Pons (tissue), 1 donor: ENCODE measurements at places on chromosomes 12 and 14.
A peak's percentile ranks its signal among the peaks of the same experiment; 100 is the strongest.

DNA sequence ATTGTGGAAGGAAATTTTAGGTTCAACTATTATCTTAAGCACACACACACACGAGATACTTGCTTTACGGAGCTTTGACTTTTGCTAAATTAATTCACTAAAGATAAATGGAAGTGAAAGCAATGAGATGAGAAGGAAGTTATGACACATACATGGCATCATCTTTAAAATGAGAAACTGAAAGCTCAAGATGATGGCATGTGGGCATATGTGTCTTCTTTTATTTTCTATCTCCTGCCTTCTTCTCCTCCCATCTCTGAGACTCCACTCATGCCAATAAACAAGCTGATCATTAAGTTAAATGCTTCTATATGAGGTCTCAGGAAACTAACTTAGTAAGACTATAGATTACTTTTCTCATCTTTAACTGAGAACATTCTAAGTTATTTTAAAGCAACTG is 216.7 kb downstream of the MED13L start:
- DNase-seq: no peak

GRCh38 chr12:79769189-79769859 is 78.6 kb upstream of the PAWR start:
- DNase-seq: no peak

DNA sequence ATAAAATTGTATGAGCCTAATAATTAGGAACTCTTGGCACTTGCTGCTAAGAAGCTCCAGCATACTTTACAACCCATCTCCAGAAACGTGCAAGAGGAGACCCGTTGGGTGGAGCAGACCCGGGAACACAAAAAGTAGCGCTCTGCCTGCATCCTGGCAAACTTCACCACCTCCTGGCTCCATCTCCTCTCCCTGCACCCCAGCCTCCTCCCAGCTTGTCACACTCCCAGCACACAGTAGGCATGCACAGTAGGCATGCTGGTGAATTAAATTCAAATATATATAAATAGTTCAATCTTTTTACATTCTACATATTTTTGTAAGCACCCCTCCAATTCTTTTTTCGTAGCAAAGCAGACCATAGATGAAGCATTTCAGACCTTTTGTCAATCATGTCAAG is 1.2 kb downstream of the VSIG10 start:
- no peak for DNase-seq

DNA sequence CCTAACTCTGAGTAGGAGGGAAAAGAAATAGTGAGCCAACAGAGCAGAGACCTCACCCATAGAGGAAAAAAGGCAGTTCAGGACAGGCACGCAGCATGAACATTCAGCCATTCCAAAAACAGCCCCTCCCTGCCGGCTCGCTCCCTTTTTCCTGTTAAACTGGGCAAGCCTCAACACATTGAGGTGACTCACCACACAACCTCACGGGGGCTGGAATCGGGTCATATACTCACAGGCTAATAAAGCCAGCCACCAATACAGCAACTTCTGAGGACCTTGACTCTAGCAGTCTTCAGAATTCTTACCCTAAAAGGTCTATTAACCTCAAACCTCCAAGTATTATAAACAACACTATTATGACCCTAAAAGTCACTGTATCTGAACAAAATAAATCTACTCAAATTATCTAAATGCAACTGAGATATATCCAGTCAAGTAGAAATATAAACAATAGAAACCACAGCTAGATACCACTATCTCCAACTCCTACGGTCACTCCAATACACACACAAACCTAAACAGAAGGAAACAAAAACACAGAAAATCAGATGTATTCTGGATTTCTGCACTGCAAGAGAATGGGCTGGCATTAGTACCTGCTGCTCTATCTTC is 6.3 kb downstream of the YBX3 start:
- DNase-seq: peak; percentile 13

GRCh38 chr14:68571114-68571591 is 221.7 kb downstream of the ZFP36L1 start:
- DNase-seq: no peak

DNA sequence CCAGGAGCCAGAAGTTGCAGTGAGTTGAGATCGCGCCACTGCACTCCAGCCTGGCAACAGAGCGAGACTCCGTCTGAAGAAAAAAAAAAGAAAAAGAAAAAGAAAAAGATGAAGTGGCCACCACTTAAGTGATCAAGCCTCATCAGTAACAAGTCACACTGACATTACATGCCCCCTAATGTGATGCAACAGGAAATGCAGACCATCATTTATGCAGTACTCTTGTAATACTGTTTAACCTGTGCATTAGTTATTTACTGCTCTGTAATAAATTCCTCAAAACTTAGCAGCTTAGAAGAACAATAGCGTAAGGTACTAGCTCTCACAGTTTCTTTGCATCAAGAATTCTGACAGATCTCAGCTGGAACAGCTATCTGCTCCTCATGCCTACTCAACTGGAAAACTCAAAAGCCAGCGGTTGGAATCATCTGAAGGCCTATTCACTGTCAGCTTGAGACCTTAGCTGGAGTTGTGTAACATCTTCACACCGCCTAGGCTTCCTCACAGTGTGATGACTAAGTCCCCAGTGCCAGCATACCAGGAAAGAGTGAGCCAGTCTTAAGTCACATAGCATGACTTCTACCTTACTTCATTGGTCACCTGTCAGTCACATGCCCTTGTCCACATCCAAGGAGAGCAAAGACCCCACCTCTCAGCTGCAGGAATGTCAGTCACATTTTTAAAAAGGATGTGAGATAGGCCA is 31.5 kb downstream of the EPS8 start:
- no peak for DNase-seq
